ENCODE measurements at places on chromosomes 3 and 15.

DNA sequence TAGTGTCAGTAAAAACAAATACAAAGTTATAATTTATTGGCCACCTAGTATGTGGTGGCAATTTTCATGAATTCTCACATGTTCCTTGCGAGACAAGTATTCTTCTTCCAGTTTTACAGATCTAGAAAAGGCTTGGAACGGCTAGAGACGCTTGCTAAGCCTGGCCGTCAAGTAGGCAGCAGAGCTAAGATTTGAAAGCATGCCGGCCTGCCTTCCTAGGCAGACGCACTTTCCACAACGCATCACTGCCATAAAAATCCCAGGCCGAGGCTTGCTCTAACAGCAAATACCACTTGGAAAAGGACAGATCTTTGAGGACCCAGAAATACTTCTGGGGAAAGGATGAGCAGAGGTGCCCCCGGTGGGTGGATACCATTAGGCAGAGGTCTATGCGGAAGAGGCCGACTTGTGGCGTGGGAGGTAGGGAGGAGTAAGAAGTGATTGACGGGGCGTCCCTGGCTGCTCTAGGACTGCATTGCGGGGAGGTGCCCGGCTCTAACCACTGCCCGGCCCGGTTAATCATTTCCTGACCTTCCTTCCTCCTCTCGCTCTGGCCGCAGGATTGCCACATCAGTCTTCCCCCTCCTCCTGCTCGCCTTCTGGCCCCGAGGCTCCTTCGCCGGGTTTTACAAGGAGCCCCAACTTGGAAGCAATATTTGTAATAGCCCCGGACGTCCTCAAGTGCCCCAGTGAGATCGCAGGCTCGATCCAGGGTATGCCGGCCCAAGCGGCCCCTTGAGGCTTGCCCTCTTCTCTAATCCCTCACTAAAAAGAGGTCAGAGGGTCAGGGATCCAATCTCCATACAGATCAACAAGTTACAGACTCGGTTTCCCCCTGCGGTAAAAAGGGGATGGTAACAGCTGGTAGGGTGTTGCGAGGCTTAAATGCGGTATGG lies 1.3 kb upstream of the USP3 start:
- peaks cover 59% of the 10 kb centered on the region for H3K4me1 ChIP-seq
- DNase-seq: peak; percentile 78
- no peaks in the 10 kb centered on the region for H3K36me3 ChIP-seq
- no peaks in the 10 kb centered on the region for H3K27me3 ChIP-seq

- H3K4me3 ChIP-seq: no peak overlapping the region
- no peaks in the 10 kb centered on the region for H3K27me3 ChIP-seq
- H3K27ac ChIP-seq: no peak overlapping the region
- no peak for DNase-seq
- no peaks in the 10 kb centered on the region for H3K4me1 ChIP-seq
Observed at GRCh38 chr3:185537369-185537970, 14.9 kb downstream of the LIPH start.

- DNase-seq: no peak
- H3K27me3 ChIP-seq: no peaks in the 10 kb centered on the region
- H3K27ac ChIP-seq: no peak overlapping the region
- H3K4me1 ChIP-seq: peaks cover 8% of the 10 kb centered on the region
Observed at GRCh38 chr15:77168141-77168540, 97.2 kb upstream of the TSPAN3 start.

DNA sequence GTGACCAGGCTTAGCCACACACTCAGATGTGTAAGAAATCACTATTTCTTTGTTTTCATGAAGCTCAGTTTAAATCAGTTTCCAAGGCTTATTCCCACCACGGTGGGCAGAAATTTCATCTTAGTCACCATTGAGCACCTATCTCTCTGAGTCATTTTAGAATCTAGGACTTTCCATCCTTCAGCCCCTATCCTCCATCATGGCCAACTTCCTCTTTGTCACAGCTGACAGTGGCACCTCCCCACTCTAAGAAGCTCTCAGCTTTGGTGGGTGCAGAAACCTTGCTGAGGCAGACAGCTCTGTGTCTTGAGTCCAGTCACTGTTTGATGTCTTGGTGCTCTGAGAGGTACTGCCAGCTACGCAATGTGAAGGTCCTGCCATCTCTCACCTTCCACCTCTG lies 32.9 kb downstream of the SNTN start:
- no peaks in the 10 kb centered on the region for H3K4me1 ChIP-seq
- H3K27ac ChIP-seq: no peak overlapping the region
- no peaks in the 10 kb centered on the region for H3K36me3 ChIP-seq
- H3K4me3 ChIP-seq: no peak overlapping the region
- no peaks in the 10 kb centered on the region for H3K27me3 ChIP-seq

- no peaks in the 10 kb centered on the region for H3K36me3 ChIP-seq
- no peak overlapping the region for H3K4me3 ChIP-seq
- DNase-seq: no peak
- no peaks in the 10 kb centered on the region for H3K4me1 ChIP-seq
Observed at GRCh38 chr15:79458491-79458890, 26.4 kb downstream of the MINAR1 start.

DNA sequence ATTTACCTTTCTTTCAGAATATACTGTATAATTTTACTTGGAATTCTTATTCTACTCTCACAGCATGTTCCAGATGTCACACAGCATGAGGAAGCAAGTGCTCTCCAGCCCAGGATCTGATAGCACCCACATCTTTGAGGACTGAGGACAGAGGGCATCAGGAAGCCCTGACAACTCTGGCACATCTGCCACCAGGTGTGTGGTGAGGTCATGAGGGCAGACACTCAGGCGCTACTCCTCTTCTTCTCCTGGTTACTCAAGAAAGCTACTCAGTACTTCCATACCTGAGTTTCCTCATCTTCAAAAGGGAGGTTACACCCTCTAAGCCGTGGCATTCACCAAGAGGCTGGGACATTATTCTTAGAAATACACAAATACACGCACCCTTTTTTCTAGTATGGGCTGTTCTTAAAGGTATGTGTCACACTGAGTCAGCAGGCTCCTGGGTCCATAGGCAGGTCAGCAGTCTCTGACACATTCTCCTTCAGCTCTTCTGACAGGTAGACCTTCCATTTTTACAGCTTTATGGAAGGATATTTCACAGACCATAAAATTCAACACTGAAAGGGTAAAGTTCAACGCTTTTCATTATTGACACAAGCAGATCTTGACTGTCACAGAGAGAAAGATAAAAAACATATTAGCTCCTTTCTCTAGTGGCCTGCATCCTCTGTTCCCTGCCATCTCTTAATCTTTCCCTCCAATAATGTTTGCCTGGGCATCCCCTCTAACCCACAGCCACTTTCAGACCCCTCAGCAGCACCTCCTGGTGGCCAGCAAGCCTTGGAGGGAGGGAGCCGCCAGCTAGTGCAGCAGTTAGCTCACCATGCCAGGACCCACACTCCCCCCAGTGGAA lies 103.2 kb upstream of the TJP1 start:
- H3K4me3 ChIP-seq: no peak overlapping the region
- H3K4me1 ChIP-seq: no peaks in the 10 kb centered on the region
- no peak overlapping the region for H3K27ac ChIP-seq
- no peaks in the 10 kb centered on the region for H3K27me3 ChIP-seq
- H3K36me3 ChIP-seq: no peaks in the 10 kb centered on the region
- DNase-seq: no peak

DNA sequence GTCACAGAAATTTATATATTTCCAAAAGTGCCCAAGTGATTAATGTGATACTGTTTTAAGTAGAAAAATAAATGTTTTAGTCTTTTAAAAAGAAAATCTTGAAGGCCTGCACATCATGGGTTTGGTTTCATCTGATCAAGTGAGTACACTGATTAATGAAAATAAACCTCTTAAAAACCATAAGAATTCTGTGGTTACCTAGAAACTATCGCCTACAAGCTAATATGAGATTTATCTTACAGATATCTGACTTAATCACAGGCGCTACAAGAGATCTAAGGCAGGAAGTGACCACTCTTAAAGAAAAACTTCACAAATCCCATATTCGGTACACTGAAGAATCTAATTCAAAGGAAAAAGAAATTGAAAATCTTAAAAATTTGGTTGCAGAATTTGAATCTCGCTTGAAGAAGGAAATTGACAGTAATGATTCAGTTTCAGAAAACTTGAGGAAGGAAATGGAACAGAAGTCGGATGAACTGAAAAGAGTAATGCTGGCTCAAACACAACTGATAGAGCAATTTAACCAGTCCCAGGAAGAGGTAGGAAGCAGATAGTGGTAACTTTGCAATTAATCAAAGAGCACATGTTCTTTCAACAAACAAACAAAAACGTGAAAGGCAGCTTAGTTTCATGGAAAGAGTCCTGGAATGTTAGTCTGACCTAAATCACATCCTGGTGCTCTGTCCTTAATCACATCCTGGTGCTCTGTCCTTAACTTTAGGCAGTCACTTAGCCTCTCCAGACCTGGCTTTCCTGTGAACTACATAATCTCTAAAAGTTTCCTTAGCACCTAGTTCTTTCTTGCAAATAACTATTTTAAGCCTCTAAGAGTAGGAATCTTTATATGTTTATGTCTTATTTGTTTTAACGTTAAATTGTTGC lies 131.8 kb downstream of the CCNL1 start:
- H3K36me3 ChIP-seq: no peaks in the 10 kb centered on the region
- no peaks in the 10 kb centered on the region for H3K27me3 ChIP-seq
- H3K4me3 ChIP-seq: no peak overlapping the region
- H3K27ac ChIP-seq: no peak overlapping the region
- no peaks in the 10 kb centered on the region for H3K4me1 ChIP-seq

DNA sequence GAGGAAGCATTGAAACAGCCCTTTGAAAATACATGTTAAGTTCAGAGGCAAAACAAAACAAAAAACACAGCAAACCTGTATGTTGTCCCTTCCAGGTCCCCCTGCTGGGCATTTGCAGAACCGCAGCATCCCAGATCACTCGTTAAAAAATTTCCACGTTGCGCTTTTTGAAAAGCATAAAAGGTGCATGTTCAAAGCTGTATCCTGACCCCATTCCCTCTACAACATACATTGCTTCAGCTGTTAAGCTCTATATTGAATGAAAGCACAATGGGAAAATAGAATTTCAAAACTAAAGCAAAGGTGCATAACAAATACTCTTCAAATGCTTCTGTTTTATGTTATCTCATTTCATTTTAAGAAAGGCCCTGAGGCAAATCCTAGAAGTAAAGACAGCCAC lies 328.3 kb downstream of the THSD4 start:
- H3K4me1 ChIP-seq: no peaks in the 10 kb centered on the region
- H3K4me3 ChIP-seq: no peak overlapping the region
- H3K36me3 ChIP-seq: no peaks in the 10 kb centered on the region
- H3K27ac ChIP-seq: no peak overlapping the region
- H3K27me3 ChIP-seq: no peaks in the 10 kb centered on the region

DNA sequence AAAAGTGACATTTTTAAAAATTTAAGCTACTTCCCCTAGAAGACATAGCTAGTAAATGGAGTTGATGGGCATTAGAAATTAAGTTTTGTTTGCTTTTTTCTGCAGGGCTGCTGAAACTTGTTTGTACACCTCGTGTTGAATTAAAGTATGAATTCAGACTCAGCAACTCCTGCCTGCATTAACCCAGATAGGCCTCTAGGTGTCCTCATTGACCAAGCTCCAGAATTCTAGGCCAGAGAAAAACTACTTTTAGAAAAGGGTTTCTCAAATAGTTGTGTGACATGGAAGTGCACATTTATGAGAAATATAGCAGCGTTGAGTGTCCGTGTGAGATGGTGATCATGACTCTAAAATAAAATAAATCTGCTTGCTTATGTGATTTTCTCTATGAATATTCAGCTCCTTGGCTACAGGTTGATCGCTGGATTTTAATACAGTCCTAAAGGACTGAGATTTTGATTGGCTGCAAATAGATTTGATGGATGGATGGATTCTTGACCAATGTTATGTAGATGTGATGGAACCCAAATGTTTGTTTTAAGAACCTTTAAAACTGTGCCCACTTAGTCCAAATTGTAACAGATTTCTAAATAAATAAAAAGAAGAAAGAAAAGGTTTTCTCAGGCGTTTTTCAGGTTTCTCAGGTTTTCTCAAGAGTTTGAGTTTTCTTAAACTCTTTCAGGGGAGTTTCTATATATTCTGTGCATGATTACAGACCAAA lies 39.4 kb upstream of the LMOD3 start:
- no peaks in the 10 kb centered on the region for H3K27me3 ChIP-seq
- H3K27ac ChIP-seq: no peak overlapping the region
- H3K4me1 ChIP-seq: no peaks in the 10 kb centered on the region
- DNase-seq: no peak
- H3K36me3 ChIP-seq: no peaks in the 10 kb centered on the region

DNA sequence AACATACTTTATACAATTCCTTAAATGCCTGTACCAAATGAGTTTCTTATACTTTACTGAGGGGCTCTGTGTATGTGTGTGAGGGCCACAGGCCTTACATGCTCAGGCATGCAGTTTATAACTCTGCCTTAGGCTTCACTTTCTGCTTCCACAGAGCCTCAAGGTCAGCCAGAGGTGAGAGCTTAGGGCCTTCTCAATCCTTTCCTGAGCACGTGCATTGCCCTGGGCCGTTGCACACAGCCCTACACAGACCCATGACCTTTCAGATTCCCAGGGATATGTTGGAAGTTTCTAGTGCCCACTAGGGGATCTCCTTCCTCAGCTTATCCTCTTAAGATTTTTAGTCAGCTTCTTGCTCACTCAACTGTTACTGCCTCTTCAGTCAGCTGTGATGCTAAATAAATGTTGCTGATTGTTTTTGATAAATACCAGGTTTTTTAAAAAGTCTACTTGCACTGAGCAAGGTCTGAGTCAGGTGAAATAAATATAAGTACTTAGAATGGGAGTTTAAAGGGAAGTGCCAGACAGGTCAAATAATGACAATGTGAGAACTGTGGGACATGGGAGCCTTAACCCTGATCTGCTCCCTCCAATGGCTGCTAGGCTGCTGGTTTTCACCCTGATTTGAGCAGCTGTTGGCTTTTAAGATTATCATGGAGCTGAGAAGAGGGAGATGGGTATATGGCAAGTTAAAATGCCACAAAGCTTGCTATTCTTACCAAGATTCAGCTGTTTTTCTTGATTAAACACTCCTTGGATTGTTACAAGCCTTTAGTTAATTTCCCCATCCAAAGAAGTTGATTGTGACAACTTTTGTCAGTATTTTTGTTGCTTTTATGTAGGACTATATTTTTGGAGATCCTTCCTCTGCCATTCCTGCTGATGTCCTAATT lies 169.5 kb downstream of the PLD1 start:
- no peaks in the 10 kb centered on the region for H3K27me3 ChIP-seq
- no peak for DNase-seq
- no peak overlapping the region for H3K27ac ChIP-seq
- no peak overlapping the region for H3K4me3 ChIP-seq
- H3K36me3 ChIP-seq: no peaks in the 10 kb centered on the region

GRCh38 chr3:45573591-45573990 lies 21.0 kb upstream of the LIMD1 start:
- no peaks in the 10 kb centered on the region for H3K4me1 ChIP-seq
- no peaks in the 10 kb centered on the region for H3K27me3 ChIP-seq
- DNase-seq: no peak
- H3K27ac ChIP-seq: no peak overlapping the region
- H3K36me3 ChIP-seq: no peaks in the 10 kb centered on the region
- no peak overlapping the region for H3K4me3 ChIP-seq

All from natural killer cell (primary cell).